HEK293T (cell line): ENCODE measurements at places on chromosomes 2 and 18.

- no peak for DNase-seq
Measured at GRCh38 chr2:9200633-9201015, 6.0 kb upstream of the ASAP2 start.

DNA sequence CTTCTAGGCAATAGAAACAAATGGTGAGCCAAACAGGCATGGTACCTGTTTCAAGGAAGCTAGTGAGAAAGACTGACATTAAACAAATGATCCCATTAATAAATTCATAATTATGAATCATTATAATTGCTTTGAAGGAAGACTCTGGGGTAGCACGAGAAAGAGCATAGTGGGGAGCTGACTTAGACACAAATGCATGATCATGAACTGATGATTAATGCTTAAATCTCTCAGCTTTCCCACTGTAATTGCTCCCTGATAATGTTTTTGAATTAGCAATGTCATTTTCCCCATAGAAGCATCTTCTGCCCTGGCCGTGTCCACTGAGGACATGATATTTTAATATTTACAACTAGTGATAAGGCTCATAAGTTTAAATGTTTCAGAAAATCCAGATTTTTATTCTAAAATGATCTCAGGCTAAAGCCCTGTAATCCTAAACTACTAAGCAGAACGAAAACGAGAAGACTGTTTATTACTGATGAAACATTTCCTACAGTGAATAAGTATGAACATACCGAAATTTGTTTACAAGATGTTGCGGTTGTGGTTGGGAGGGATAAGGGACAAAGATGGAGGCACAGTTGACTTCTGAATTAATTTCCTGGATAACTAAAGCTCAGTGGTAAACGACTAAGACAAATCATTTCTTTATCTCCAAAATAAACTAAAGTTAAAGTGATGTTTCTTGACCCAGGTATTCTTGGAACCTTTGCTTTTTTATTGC is 47.3 kb upstream of the TACR1 start:
- DNase-seq, result no peak

- no peak for DNase-seq
Measured at GRCh38 chr2:182933629-182934028, 67.2 kb upstream of the FRZB start.

DNA sequence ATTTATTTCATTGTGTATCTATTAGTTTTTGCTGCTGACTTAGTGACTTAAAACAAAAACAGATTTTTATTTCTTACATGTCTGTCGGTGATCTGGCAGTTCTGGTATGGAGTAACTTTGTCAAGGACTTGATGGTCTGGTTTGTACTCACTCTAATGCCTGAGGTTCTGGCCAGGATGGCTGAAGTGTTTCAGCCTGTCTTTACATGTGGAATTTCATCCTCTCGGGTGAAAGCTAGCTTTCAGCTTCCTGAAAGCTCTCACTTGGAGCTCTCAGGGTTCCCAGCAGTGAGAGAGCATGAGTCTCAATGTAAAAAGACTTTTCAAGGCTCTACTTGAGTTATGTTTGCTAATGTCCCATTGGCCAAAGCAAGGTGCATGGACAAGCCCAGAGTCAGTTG is 216.4 kb downstream of the NR4A2 start:
- DNase-seq, result no peak

DNA sequence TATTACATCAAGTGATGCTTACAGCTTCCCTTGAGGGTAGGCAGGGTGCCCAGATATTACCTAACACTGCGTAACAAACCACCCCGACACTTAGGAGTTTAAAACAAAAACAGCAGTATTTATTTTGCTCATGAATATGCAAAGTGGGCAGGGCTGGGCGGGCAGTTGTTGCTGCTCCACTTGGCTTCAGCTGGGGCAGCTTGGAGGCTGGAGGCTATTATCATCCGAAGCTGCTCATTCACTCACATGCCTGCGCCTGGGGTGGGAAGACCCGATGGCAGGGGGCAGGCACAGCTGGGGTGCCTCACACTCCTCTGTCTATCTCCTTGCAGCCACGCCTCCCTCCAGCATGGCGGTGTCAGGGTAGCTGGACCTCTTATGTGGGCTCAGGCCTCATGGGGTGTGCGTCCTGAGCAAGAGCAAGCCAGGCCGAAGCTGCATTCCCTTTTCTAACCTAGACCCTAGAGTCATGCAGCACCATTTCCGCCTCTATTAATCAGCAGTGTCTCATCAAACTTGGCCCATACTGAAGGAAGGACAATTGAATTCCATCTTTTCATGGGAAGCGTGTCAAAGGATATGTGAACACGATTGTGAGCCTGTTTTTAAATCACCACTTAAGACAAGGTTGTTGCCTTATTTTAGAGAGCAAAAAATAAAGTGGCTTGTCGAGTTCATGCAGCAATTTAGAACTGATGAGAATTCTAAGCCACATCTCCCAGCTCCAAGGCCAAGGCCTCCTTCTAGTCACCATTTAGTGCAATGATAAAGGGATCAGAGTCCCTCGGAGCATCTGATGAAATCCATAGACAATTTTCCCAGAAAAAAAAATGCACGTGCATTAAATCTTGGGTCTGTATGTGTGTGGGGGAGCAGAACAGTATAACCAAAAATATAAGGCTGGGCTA is 54.9 kb downstream of the SDC1 start:
- no peak for DNase-seq

GRCh38 chr2:27079233-27080139 is 1.1 kb downstream of the EMILIN1 start:
- no peak for DNase-seq

- DNase-seq, result no peak
Measured at GRCh38 chr2:42723465-42723864, 40.5 kb downstream of the OXER1 start.

- no peak for DNase-seq
Measured at GRCh38 chr2:190454795-190455194, 46.6 kb downstream of the MFSD6 start.

DNA sequence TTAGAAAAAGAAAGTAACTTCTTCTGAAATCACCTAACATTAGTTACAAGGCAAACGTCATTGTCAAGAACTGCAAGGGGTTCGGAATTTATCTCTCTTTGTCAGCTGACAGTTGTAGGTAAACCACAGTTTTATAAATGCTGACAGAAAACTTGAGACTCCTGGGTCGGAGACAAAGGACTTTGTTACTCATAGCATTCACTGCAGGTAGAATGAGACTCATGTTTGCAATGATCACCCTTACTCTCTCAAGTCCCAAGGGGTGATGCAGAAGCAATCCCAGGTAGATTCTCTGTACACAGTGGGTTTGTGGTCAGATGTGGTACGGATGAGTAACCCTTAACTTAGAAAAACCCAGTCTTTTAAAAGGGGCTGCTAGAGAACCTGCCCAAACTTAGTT is 757.8 kb downstream of the TRIB2 start:
- DNase-seq, result no peak

DNA sequence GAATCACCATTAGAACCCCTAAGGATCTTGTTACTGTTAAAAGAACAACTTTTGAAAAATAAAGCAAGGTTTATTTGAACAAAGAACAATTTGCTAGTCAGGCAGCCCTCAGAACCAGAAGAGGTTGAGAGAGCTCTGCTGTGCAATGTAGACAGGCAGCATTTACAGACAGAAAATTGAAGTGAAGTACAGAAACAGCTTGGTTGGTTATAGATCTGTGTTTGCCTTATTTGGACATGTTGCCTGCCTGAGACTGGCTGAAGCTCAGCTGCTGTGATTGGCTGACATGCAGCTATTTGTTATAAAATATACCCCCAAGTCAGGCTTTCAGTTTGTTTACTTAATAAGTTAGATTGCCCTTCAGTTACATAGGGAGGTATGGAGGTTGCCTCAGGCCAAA is 12.5 kb downstream of the MSTN start:
- peak; percentile 10 for DNase-seq

GRCh38 chr2:121130301-121130850 is 154.6 kb downstream of the TFCP2L1 start:
- DNase-seq, result no peak

GRCh38 chr2:207867056-207867455 is 97.3 kb upstream of the FZD5 start:
- no peak for DNase-seq

DNA sequence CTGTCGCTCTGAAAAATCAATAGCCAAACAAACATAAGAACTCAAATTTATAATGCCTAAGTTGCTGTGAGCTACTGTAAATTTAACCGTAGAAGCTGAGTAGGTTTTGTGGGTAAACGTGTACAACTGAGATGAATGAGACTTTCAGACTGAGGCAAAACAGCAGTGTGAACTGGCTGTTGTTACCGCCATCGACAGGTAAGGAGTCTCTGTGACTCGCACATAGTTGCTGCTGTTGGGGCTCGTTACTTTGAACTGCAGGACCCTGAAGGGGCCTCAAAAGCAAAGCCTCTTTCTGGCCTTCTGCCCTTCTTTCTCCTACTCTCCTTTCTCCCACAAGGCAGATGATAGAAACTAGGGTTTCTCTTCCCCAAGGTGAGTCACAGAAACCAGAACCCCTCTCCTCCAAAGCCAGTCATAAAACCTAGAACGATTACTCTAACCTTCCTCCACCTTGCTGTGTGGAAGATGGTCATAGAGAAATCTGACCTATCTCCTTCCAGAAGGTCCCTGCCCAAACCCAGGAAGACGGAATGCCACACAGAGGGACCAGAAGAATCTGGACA is 101.2 kb downstream of the DLGAP1 start:
- no peak for DNase-seq

DNA sequence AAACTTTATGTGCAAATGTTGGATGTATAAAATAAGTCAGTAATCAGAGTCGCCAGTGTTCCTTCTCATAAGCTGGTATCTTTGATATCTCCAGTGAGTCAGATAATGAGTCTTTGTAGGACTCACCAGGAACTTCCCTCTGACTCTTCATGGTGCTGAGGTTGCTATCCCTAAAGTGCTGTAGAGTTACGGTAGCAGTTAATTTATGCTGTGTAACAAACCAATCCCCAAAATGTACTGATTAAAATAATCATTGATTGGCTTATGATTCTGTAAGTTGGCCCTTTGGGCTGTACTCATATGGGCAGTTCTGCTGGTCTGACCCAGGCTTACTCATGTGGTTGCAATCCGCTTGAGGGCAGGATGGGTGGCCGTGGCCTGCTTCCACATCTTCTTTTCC is 43.8 kb downstream of the MAIP1 start:
- DNase-seq, result no peak

- DNase-seq, result no peak
Measured at GRCh38 chr2:134447669-134448068, 193.8 kb downstream of the MGAT5 start.

GRCh38 chr2:231159306-231159705 is 34.5 kb upstream of the HTR2B start:
- no peak for DNase-seq

GRCh38 chr2:222039821-222040220 is 259.0 kb downstream of the PAX3 start:
- DNase-seq, result no peak
